Renal pelvis (tissue), 12 donors: ENCODE measurements at places on chromosomes 13 and 19. TPM values are rescaled to one million over a fixed set of nuclear protein-coding genes. Genes with fewer than 3 reads are reported as not detected.

The NCR1 gene
- polyA plus RNA-seq, result 0.31 TPM

The HOMER3 gene
- 56.2 TPM for polyA plus RNA-seq

The FRY gene
- polyA plus RNA-seq, result 64.7 TPM

The OR2Z1 gene
- polyA plus RNA-seq, result not detected

The GJB2 gene
- 3.8 TPM for polyA plus RNA-seq

The KLK10 gene
- 0.36 TPM for polyA plus RNA-seq

The SCN1B gene
- polyA plus RNA-seq, result 1.0 TPM

The KMT5C gene
- 21.5 TPM for polyA plus RNA-seq

The GYS1 gene
- 56.7 TPM for polyA plus RNA-seq

The TTYH1 gene
- 14.4 TPM for polyA plus RNA-seq
